ENCODE measurements at places on chromosomes 4 and X. TPM values are rescaled to one million over a fixed set of nuclear protein-coding genes. Genes with fewer than 3 reads are reported as not detected.

NPNT gene
- total RNA-seq, result 0.07 TPM

PPARGC1A gene
- 3.6 TPM for total RNA-seq

UBL4A gene
- 74.0 TPM for total RNA-seq

CTAG1A gene
- not detected for total RNA-seq

ZNF280C gene
- 8.4 TPM for total RNA-seq

HPGD gene
- total RNA-seq, result 2.6 TPM

TMEM150C gene
- 1.8 TPM for total RNA-seq

TGIF2LX gene
- not detected for total RNA-seq

CXorf65 gene
- not detected for total RNA-seq

SPP1 gene
- 6.1 TPM for total RNA-seq

FRAS1 gene
- not detected for total RNA-seq

FAM114A1 gene
- total RNA-seq, result 98.0 TPM

ARHGEF38 gene
- not detected for total RNA-seq

CD38 gene
- total RNA-seq, result 0.44 TPM

ZNF718 gene
- 3.2 TPM for total RNA-seq

PYURF gene
- 107 TPM for total RNA-seq

SPARCL1 gene
- 0.07 TPM for total RNA-seq

PDGFC gene
- 88.7 TPM for total RNA-seq

SNX12 gene
- total RNA-seq, result 93.5 TPM

AFF2 gene
- total RNA-seq, result 0.07 TPM

DUSP21 gene
- not detected for total RNA-seq

- peak; percentile 58 for DNase-seq
Measured at GRCh38 chr4:142126890-142127497, 490.6 kb downstream of the IL15 start.

DNA sequence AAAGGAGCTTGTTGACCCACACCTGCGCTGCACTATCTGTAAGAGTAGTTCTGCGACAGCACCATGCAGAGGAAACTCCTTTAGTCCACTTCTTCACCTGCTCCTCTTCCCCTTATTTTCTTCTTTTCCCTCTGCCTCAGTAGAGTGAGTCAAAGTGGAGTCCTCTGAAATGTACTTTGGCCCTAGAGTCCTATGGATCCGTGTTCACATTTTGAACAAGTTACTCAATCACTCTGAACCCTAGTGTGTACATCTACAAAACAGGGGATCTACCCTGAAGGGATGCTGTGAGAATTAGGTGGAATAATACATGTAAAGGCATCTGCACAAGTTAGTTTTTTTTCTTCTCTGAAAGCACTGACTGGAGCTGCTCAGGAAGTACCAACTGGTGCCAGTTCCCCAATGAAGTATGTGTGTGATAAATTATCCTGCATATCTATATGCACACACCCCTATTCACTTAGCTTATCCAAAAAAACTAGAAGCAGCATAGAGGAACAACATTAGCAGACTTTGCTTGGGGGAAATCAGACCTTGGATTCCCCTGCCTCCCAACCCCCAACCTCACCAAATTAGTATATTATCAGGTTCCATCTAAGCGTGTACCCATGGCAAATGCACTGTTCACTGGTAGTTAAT, 118.5 kb upstream of the FAM9C start:
- no peak for DNase-seq

- no peak for DNase-seq
Measured at GRCh38 chr4:11428231-11428898, at the start of gene HS3ST1. Gene HS3ST1 (minus strand): TSS chr4:11428894. CDS start chr4:11400005, 28,889 bp downstream.

DNA sequence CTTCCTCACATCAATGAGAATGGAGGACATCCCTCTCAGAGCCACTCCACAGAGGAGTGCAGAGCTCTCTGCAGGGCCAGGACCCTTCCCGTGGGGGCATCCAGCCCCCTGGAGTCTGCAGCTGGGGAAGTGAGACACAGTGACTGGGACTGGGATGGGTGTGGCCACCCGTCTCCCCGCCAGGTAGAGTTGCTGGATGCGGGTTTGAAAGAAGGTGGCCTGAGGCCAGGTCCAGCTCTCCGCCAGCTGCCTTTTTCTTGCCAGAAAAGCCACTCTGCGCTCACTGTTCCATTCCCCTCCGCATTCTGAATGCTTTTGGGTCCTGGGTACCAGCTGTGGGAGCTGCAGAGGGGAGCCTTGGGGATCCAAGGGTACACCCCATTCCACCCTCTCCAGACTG, 82.6 kb downstream of the ABLIM2 start:
- no peak for DNase-seq

DNA sequence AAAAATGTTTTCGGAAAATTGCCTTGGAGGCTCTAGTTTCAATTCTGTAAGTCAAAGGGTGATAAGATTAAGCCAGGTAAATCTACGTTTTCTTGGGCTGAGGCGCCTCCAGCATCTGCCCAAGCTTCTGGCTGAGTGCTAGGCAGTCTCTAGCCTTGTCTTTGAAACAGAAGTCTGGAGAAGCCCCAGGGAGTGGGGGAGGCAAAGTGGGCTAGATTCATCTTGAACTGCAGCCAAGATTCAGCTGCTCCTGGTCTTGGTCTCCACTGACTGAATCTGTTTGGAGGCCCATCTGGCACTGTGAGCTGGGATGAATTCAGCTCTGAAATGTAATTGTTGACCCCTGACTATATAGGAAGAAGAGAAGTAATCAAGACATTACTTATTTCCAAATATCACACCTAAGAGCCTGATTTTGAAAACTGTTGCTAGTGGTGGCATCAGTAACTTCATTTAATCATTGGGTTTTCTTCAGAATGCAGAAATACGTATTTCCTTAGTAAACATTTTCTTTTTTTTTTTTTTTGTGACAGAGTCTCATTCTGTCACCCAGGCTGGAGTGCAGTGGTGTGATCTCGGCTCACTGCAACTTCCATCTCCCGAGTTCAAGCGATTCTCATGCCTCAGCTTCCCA, 187.3 kb upstream of the LEF1 start:
- no peak for DNase-seq

GRCh38 chrX:42771506-42772335, 6.2 kb downstream of the PPP1R2C start:
- no peak for DNase-seq

DNA sequence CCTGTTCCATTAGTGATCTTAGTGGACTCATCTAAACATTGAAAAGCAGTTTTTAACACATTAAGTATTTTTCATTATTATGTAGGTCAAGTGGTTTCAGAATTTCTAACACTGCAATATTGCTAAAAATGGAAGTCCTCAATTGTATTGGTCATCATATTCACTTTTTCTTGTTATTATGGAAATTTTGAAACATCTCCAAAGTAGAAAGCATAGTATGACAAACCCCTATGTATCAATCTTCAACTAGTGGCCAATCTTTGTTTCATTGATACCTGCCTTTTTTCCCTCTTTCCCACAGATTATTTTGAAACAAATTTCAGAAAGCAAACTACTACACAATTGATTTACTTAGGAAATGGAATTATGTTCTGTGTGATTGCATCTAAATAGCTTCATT, 14.5 kb upstream of the ABCG2 start:
- DNase-seq, result no peak

DNA sequence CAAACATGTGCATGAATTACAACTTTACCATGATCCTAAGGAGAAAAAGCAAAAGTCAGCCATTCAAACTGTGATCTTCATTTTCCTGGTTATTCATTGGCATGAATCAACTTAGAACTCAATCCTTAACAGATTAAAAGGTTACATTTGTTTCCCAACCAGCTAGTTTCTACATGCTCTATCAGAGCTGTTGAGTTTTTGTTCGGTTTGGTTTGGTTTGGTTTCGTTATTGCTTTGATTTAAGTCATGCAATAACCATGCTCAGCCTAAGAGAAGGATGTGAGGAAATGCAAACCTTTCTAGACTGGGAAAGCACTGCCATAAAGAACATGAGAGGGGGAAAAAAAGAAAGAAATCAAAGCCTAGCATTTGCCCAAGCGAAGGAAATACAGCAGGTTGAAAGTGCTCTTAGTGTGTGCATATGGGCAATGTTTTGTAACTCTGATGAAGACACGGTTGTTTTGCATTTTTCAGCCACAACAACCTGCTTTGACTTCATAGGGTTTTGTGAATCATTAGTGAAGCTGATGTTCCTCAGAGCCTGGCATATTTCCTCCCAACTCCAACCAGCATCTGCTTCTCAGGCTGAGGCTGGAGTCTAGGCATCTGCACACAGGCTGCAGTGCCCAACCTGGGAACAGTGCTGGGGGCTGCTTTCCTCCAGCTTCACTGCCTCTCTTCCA, 234.3 kb downstream of the ZNF674 start:
- no peak for DNase-seq

DNA sequence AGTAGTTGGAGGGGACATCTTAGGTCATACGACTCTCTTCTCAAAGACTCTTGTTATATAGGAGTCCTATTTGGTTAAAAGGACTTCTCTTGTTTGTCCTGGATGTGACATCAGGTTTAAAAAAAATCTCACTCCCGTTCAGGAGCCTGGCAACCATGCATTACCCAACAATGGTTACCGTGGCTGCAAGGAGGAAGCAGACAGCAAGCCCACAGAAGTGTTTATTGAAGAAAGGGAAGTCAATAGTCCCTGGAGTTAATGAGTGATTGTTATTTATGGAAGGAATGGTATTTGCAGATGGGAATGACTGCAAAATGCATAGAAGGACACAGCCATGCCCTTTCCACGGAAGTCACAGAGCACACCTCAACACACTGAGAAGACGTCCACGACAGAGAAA, 75.9 kb upstream of the ENPP6 start:
- peak; percentile 14 for DNase-seq

- no peak for DNase-seq
Measured at GRCh38 chr4:41304221-41304620, 47.5 kb downstream of the UCHL1 start.

- DNase-seq, result no peak
Measured at GRCh38 chrX:153913211-153913610, 8.7 kb downstream of the AVPR2 start.

GRCh38 chr4:179666226-179666625, 2224.0 kb upstream of the AGA start:
- DNase-seq, result no peak

DNA sequence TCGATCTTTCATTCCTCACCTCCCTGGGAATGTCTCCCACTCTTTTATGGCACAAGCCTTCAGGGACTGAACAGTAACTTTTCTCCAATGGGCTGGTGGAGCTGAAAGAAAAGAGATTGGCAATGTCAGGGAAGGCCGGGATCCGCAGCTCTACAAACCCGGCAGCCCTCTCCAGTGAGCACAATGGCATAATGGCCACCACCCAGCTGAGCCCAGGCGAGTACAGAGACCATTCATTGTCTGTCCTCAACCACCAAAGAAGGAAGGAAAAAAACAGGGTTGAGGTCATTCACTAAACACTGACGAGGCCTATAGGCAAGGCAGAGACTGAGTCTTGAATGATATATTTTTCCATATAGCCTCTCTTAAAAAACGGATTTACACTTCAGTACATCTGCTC, 3.6 kb downstream of the GEMIN8 start:
- DNase-seq, result no peak

DNA sequence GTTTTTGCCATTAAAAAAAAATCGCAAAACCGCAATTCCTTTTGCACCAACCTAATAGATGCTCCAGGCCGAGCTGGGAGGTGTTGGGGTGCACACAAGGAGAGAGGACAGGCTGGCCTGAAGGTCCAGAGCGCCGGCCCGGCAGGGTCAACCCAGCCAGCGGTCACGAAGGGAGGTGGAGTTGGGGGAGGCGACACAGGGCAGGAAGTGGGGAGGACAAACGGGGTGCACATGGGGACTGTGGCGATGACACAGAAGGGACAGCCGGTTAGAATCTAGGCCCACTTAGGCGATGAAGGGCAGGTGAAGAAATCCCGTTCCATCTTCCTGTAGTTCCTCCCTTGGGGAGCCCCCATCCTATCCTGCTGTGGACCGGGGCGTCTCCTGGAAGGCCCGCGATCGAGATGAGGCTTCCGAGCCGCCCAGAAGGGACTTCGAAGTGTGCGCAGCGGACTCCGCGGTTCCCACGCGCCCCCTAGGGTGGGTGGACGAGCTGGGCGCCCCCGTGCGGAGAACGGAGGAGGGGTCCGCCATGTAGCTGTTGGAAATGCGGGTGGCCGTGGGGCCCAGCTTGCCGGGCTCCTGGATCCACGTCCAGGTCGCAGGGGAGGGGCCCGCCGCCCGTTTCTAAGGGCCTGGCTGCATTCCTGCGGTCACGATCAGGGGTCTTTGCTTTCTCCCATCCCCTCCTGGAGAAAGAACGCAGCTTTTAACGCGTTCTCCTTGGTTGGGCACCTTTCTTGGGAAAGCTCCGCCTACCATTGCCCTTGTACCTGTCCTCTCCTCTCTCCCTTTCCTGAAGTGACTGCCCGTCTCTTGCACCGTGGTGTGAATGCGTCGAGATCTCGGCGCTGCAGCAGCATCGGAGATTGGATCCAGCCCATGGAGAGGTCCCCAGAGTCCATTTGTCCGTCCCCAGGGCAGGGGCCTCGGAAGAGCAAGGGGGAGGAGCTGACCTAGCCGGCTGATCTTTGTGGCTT, 17.0 kb upstream of the HPF1 start:
- no peak for DNase-seq

- no peak for DNase-seq
Measured at GRCh38 chr4:59122626-59123025, 2012.4 kb upstream of the IGFBP7 start.

- DNase-seq, result no peak
Measured at GRCh38 chr4:54100595-54101189, 729 bp downstream of the GSX2 start.

DNA sequence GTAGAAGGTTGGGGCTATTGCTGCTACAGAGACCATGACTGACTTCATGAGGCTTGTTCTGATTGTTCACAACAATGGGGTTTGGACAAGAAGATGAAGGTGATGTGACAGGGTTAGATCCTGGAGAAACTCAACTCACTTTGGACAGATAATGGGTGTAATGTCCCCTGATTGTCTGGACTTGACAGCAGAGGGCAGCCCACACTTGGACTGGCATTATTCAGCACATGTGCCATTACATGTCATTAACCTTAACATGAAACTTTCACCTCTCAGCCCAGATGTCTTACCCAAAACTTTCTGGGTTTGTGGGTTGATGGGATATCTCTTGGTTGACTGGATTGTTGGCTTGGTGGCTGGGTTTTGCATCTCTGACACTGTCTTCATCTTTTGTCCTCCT, 101.5 kb downstream of the MXRA5 start:
- peak; percentile 51 for DNase-seq

GRCh38 chr4:105274090-105274489, 127.4 kb downstream of the TET2 start:
- DNase-seq, result no peak

GRCh38 chr4:54742636-54743399, 85.1 kb downstream of the KIT start:
- DNase-seq, result no peak

- no peak for DNase-seq
Measured at GRCh38 chrX:106499473-106499872, 112.3 kb upstream of the RADX start.

GRCh38 chr4:84726356-84726755, 143.4 kb downstream of the CDS1 start:
- DNase-seq, result no peak
